ENCODE measurements at places on chromosomes 7 and 10.

DNA sequence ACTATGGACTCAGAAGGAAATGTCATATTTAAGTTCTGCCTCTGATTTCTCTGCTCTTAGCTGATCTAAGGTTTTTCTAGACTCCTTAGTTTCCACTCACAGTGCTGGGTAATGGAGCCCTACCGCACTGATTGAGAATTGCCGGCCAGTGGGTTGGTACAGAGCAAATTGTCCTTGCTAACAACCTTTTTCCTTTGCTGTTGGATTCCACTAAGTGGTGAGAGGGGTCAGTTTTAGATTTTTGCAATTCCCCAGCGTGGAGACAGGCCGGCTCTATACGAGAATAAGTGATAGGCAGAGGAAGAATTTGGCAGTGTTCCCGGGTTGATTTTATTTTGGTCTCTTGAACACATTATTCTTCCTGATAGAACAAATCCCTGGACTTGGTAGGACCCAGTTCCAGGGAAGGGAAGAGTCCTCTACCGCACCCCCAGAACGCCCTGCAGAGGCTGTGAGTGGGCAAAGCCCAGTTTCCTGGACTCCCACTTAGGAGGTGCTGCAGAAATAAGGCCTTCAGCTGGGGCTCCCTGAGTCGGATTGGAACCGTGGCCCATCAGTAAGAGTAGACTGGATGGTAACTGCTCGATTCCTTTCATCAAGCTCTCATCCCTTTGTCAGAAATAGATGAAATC is 3.0 kb upstream of the NRP1 start:
- no peak for DNase-seq

DNA sequence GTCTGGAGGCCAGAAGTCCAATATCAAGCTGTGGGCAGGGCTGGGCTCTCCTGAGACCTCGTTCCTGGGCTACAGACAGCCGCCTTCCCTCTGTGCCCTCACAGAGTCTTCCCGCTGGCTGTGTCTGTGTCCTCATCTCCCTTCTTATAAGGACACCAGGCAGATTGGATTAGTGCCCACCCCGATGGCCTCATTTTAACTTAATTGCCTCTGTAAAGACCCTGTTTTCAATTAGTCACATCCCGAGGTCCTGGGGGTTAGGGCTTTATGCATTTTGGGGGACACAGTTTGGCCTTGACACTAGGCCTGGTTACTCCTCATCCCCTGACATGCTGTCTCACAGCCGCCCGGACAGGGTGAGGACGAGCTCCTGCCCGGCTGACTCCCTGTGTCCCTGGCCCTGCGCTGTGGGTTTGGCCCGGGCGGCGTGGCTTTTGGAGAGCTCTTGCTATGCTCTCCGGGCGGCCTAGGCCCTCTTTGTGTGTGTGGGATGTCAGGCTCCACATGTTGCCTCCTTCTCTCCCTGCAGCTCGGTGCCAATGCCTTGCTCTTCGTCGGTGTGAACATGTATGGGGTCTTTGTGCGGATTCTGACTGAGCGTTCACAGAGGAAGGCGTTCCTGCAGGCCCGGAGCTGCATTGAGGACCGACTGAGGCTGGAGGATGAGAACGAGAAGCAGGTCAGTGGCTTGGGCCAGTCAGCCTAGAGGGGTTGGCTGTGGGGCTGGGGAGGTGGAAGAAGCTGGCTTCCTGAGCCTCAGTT is 18.2 kb downstream of the ADCY1 start:
- DNase-seq: no peak

GRCh38 chr10:85927952-85928665 is 438.5 kb downstream of the GRID1 start:
- no peak for DNase-seq

DNA sequence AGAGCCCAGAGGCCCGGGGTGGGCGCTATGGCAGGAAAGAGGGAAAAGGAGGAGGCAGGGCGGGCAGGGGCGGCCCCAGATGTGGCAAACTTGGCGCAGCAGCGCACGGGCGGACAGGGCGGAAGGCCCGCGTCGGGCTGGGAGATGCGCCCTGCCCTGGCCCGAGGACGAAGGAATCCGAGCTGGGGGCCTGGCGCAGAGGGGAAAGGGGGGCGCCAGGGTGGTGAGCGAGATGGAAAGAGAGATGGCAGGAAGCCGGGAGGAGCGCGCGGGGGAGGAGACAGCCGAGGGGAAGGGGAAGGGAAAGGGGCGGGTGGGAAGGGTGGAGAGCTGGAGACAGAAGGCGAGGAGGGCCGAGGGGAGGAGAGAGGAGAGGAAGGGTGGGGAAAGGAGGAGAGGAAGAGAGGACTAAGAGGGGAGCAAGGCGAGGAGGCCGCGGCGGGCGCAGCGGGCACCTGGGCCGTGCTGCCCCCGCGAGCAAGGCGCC is at the start of gene MARVELD1:
MARVELD1 (plus strand) TSS at position 392 of the 487 bp plus-strand sequence. CDS start 147 bp downstream, outside the sequence.
- peak; percentile 73 for DNase-seq

DNA sequence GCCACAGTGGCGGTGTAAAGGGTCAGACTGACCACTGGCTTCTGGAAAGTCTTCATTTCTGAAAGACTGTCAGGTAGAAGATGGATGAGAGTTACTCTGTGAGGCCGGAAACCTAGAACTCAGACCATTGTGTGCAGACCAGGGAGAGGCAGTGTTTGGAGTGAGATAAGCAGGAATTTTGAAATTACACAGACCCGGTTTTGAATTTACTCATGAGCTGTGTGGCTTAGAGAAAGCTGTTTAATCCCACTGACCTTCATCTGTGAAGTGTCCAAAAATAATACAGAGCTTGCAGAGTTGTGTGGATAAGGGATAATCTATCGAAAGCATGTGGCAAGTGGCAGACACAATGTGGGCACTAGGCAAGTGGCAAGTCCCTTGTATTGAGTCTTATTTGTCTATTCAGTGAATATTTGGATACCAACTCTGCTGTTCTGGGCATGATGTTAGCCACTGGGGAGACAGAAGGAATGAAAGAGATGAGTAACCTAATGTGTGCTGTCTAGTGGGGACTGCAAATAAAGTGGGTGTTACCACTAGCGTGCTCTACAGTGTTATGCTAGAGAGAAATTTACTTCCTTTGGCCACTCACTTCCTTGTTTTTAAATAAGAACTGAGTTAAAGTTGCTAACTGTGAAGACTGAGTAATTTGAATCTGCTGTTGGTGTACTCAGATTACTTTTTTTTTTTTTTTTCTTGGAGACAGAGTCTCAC is 69.4 kb downstream of the KIAA1217 start:
- no peak for DNase-seq

- DNase-seq: no peak
These were observed 47.9 kb downstream of the WAC start for GRCh38 chr10:28580825-28581224.

DNA sequence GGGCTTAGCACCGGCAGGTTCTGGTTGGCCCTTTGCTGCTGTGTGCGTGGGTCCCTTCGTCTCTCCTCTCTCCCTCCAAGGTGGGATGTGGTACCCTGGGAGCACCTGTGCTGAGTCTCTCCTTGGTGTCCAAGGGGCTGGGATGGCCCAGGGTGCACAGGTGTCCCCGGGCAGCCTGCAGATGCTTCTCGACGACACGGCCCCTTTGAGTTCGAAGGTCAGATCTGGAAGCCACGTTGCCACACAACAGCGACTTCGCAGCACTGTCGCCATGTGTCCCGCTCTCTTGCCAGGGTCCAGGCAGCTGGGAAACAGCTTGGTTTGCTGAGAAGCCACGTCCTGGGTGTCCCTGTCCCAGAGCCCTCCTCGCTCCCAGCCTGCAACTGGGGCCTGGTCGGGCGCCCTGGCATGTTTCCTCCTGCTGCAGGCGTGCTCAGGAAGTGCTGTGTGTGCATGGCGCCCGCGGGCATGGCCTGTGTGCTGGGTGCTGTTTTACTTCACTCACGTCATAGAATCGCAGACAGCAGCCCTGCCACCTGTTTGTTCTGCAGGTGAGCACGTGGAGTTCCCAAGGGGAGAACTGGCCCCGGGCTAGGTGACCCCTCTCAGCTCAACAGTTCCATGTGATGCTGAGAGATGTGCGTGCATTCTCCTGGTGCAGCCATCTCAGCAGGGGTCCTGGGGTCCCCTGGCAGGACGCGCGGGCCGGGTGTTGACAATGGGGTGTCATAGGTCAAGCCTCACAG is 70.9 kb downstream of the DNAJB6 start:
- no peak for DNase-seq

GRCh38 chr7:148402159-148402558 is 188.4 kb upstream of the C7orf33 start:
- DNase-seq: no peak

- no peak for DNase-seq
These were observed 26.4 kb upstream of the GSDME start for GRCh38 chr7:24783698-24784097.

DNA sequence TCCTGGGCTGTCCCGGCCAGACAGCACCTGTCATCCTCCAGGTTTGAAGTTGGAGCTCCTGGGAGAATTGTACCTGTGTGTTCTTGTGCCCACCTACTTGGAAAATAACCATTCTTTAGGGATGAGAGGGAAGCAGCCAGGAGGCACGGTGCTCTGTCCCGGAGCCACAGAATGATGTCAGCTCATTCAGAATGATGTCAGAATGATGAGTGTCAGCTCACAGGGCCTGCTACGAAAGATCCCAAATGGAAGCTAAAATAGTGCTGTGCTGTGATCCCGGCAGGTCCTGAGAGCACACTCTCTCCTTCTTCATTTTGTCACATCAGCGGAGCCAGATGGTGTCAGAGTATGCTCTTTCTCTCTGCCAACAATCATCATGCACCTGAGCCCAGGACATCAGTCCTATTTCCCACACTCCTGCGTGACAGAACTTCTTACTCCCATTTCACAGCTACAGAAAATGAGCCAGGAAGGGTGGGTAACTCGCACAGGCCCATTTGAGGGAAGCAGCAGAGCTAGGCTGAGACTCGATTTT is 8.3 kb downstream of the ABCA13 start:
- no peak for DNase-seq

- DNase-seq: no peak
These were observed 48.0 kb upstream of the PIK3CG start for GRCh38 chr7:106817098-106817497.

GRCh38 chr10:125041856-125042506 is 100.1 kb downstream of the ZRANB1 start:
- DNase-seq: no peak

DNA sequence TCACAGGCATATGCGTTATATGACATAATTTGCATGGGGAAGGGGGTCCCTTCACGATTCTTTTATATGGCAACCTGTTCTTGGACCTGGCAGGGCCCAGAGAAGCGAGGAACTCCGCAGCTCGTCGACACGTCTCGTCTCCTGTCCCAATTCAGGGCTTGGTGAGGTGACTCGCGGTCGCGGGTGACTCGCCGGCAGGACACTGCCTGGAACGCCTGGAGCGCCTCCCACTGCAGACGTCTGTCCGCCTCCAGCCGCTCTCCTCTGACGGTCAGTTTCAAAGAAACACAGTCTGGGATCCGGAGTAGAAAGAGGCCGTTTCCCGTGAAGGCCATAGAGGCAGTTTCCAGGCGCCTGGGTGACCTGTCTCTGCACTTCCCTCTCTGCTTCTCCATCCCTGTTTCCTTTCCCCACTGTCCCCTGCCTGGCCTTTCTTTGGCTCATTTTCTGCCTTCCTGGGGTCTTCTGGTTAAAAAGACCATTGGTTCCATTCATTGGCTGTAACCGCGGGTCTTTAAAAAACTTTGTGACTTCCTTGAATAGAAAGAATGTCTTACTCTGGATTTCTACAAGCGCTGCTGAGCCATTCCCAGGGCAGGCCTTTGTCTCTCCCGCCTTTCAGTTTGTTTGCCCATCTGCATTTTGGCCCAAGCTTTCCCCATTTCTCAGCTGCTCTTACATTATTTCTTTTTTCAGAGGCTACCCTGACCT is 1.2 kb downstream of the UPP1 start:
- DNase-seq: no peak

DNA sequence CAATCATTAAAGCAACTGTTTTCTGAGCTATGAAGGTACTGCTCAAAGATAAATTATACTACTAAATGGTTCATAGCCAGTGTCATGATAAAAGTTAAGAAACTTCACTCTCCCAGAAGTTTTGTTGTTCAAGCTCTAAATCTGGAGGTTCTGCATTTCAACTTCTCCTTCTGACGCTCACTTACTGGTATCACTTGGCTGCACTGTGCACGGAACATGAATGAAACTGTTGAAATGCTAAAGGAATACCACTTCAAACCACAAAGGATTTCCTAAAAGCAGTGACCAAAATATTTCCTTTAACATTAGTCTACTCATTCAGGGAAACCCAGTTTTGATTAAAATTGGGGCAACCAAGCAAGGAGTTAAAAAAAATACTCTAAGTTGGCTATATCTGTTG is 93.6 kb downstream of the UBE2H start:
- no peak for DNase-seq

- no peak for DNase-seq
These were observed 80.7 kb downstream of the GCC1 start for GRCh38 chr7:127504715-127505114.

GRCh38 chr10:52617346-52617745 is 155.2 kb downstream of the MBL2 start:
- DNase-seq: no peak

GRCh38 chr10:98194633-98195032 is 60.2 kb downstream of the R3HCC1L start:
- no peak for DNase-seq

- peak; percentile 53 for DNase-seq
These were observed 903 bp upstream of the NT5C2 start for GRCh38 chr10:103193820-103194529.

GRCh38 chr7:148567524-148567923 is 23.0 kb upstream of the C7orf33 start:
- DNase-seq: no peak

- DNase-seq: no peak
These were observed 46.7 kb upstream of the LOXL4 start for GRCh38 chr10:98314532-98315284.

- no peak for DNase-seq
These were observed 533.0 kb upstream of the GALNT17 start for GRCh38 chr7:70598976-70599375.

DNA sequence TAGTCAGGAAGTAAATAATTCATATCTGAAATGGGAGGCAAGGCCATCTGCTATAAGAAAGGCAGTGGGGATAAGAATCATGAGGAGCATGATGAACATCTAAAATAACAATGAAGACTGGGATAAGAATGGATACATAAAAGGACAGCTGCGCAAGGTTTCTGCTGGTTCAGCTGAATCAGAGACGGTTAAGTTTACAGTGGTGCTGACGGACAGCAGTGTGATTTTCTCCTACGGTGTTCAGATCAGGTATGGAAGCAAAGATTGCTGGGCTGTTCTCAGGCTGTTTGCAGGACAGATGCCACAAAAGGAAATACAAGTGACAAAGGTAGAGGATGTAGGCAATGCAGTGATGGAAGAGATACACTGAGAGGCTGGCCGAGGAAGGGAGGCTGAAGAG is 8.4 kb downstream of the CYCS start:
- DNase-seq: no peak

DNA sequence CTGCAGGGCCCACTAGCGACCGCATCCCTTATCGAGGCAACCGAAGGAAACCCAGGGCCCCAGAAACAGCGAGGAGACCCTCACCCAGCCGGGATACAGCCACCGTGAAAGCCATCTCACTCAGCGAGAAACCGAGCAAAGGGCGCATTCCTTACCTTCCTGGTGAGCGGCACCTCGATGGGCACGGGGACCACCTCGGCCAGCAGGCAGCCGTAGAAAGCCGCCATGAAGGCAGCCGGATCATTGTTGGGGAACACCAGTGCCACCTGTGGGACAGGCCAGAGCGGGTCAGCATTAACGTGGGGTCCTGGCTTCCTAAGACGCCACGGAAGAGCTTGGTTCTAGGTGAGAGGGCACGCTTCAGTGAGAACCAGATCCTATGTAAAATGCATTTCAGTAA is 263.7 kb downstream of the ZMYND11 start:
- no peak for DNase-seq

GRCh38 chr7:145293228-145293701 is 457.4 kb upstream of the TPK1 start:
- DNase-seq: no peak

Data from AG09319 (cell line).